ENCODE measurements at places on chromosomes 2 and 18.

GRCh38 chr2:24233321-24233720 is 58.5 kb downstream of the FAM228A start:
- DNase-seq, result no peak

- no peak for DNase-seq
Observed at GRCh38 chr18:2916184-2916583, 69.4 kb downstream of the EMILIN2 start.

DNA sequence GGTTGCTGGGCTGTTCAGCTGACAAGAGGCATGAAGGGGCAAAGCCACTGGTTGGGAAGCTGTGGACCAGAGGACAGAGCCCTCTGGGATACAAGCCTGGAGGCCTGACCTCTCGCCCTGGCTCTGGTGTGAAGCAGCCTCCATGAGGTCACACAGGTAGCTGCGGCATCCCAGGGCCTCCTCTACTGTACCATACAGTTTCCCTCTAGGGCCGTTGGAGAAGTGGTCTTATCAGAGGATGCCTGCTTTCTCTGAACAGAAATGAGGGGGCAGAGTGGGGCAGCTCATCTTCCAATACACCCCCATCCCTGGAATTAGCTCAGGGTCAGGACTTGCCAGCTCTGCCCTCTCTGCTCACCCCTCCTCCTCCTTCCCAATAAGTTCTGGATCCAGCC is 135.1 kb upstream of the SMAD2 start:
- no peak for DNase-seq

GRCh38 chr2:231360881-231361371 is 34.6 kb upstream of the B3GNT7 start:
- DNase-seq, result no peak

- DNase-seq, result no peak
Observed at GRCh38 chr2:69957965-69958364, 3.5 kb downstream of the ASPRV1 start.

DNA sequence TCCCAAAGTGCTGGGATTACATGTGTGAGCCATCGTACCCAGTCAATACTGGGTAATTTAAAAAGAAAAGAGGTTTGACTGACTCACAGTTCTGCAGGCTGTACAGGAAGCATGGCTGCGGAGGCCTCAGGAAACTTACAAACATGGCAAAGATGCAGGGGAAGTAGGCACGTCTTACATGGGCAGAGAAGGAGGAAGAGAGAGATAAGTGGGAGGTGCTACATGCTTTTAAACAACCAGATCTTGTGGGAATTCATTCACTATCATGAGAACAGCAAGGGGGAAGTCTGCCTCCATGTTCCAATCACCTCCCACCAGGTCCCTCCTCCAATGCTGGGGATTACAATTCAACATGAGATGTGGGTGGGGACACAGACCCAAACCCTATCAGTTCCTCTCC is 192.5 kb downstream of the ATAD2B start:
- no peak for DNase-seq

DNA sequence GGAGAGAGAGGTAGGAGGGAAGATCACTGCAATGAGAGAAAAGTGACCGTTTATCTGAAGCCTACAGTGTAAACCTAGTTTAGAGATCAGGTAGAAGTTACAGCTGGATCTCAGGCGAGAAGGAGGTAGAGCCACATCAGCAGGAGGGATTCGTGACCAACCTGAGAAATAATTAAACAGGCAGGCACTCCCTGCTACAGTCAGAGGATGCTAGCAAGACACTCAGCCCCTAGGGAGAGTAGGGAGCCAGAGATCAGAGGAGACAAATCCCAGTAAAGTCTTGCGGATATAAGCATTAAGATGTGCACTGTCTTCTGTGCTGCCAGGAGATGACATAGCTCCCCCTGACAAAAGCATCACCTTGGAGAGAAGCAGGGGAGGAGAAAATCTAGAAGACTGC is 629.1 kb upstream of the SLC39A10 start:
- no peak for DNase-seq

DNA sequence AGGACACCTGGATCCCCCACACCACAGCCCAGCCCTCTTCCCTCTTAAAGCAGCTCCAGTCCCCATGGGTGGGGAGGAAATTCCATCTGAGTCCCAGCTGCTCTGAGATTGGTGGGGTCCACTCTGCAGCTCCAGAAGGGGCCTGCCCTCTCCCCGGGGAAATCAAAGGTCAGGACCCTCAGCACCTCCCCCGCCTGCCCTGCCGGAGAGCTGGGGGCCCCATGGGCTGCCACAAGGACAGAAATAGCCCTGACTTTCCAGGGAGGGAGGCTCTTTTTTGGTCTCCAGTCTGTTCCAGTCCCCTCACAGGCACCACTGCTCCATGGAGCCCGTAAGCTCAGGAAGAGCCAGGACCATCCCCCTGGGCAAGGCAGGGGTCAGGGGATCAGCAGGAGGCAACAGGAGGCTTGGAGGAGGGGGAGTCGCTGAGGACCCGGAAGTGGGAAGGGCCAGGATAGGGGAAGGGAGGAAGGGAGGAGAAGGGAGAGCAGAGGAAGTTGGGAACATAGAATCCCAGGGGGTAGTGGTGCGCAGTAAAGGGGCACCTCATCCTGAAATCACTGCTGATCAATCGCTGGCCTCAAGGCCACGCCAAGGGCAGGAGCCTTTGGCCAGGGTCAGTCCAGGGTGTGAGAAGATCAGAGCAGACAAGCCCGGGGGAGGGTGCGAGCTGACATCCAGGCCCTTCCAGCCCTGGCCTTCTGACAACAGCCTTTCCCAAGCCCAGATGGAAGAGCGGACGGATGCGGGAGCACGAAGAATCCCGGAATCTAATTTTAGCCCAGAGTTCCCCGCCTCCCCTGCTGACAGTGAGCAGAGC is 7.6 kb downstream of the ADRA2B start:
- DNase-seq, result no peak

Measured in stimulated activated CD8-positive, alpha-beta memory T cell treated with anti-CD3 and anti-CD28 coated beads, Interleukin-4, amount 100 ng/mL, for 1 hour (primary cell).